ENCODE measurements at places on chromosomes 2 and 18.

DNA sequence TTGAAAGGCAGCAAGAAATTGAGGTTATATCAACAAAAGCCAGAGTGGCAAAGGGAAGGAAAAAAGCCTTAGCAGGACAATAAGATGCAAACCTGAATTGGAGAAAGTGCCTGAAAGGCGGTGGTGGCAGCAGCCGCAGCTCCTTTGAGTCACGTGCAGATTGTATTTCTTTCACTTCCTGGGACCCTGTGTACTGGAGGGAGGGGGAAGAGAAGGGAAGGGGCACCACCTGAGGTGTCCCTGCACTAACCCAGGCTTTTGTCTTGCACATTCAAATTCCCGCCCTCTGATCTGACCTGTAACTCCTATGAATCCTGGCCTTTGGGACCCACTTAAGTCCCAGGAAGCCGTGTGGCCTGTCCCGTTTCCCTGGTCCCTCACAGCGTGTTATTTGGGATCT lies 326.1 kb upstream of the SKOR2 start:
- no peak for DNase-seq

- DNase-seq = peak; percentile 55
These were observed 21.4 kb downstream of the CHMP1B start for GRCh38 chr18:11872479-11873136.

- DNase-seq = no peak
These were observed 68.3 kb upstream of the MAPRE2 start for GRCh38 chr18:34972765-34973414.

DNA sequence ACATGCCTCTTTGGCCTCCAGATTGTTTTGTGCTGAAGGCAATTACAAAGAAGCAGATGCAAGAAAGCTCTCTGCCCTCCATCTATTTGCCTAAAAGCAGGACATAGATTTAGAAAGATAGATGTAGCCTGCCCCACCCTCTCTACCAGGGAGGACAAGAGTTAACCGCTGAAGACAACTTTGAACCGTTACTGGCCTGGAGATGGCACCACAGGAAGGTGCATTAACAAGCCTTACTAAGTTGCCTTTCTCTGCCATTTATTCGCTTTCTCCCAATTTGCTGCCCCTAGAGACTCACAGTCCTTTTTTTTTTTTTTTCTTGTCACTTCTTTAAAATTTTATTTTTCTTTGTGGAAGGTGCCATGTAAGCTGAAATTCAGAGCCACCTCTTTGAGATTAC lies 28.8 kb upstream of the RMDN2 start:
- no peak for DNase-seq

DNA sequence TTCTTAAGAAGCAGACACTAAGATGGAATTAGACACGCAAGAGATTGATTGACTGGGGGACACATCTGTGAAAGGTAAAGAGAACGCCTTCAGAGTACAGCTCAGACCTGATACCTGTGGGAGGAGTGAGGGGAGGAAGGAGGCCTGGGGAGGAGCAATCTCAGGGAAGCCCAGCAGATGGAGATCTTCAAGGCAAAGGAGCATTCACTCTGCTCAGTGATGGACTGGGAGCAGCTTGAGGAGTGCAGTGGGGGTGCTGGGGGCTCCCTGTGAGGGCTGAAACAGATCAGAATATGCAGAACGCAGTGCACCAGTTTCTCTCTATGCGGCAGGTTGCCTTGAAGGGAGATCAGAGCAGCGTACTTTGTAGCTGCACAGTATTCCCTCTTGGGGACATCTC lies 103.7 kb upstream of the ATP8B1 start:
- no peak for DNase-seq

DNA sequence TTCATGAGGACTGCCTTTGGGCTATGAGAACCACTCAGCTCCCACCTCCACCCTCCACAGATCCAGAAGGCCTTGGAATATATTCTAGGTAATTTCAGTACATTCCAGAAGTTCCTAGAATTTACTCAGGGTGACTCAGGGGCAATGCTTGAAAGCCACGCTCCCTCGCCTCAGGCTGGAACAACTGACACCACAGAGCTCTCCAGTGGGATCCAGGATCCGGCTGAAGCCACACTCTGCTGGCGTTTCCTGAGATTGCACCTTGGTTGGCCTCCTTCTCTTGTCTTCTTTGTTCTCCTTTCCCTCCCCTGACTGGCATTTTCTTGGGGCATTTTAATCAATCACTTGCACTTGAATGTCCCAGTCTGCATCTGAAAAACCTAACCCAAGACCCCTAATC lies 92.6 kb upstream of the KCNE4 start:
- DNase-seq = no peak

- DNase-seq = no peak
These were observed 31.3 kb downstream of the NPHP1 start for GRCh38 chr2:110173523-110173922.

GRCh38 chr2:96872591-96873349 lies 2.9 kb upstream of the SEMA4C start:
- DNase-seq = no peak

GRCh38 chr2:26723475-26723874 lies 31.0 kb downstream of the KCNK3 start:
- no peak for DNase-seq

GRCh38 chr2:202643012-202643858 lies 8.5 kb downstream of the FAM117B start:
- no peak for DNase-seq

- DNase-seq = peak; percentile 90
These were observed 72.2 kb downstream of the HDAC4 start for GRCh38 chr2:239328351-239329191.

DNA sequence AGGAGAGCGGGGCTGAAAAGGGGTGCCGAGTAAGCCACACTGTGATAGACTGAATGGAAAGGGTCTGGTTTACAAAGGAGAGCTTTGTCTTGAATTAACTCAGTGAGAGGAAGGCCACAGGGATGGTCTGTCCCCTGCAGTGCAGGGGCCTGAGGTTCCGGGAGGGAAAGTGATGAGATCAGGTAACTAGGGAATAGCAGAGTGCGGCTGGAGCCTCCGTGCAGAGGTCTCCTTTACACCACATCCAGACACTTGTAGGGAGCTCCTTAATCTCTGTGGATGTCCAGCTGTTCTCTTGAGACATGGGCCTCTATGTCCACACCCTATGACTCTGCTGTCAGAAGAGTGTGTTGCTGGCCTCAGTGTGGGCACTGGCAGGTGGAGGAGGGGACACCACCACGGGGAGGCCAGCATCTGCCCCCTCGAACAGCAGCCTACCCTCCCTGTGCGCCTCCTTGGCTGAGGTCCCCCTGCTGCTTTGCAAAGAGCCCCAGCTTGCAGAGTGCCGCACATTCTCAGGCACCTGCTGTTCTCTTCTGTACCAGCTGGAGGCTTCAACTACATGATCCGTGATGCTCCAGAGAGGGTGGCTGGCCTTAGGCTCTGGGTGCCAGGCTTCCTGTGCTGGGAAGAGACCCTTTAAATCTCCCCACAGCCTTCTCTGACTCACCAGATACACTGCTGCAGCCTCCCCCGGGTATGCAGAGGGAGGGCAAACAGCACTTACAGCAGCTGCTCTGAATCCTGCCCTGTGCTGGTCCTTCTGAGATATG lies 25.9 kb downstream of the ENOSF1 start:
- no peak for DNase-seq

GRCh38 chr2:59790186-59791003 lies 763.1 kb downstream of the BCL11A start:
- DNase-seq = no peak

- DNase-seq = no peak
These were observed 4.1 kb downstream of the ITGA6 start for GRCh38 chr2:172431463-172431862.

DNA sequence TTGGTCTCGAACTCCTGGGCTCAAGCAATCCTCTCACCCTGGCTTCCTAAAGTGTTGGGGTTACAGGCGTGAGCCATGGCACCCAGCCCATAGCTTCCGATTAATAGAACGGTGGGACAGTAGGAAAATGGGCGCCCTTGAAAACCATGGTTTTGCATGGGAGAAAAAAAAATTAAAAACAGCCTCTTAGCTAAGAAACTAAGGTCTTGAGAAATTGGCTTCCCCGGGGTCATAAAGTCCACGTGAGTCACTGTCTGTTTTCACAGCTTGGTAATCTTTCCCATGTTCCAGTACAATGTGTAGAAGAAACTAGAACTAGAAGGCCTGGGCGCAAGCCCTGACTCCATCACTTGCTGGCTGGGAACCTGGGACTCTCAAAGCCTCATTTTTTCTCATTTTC lies 20.7 kb downstream of the B3GNT2 start:
- peak; percentile 51 for DNase-seq

DNA sequence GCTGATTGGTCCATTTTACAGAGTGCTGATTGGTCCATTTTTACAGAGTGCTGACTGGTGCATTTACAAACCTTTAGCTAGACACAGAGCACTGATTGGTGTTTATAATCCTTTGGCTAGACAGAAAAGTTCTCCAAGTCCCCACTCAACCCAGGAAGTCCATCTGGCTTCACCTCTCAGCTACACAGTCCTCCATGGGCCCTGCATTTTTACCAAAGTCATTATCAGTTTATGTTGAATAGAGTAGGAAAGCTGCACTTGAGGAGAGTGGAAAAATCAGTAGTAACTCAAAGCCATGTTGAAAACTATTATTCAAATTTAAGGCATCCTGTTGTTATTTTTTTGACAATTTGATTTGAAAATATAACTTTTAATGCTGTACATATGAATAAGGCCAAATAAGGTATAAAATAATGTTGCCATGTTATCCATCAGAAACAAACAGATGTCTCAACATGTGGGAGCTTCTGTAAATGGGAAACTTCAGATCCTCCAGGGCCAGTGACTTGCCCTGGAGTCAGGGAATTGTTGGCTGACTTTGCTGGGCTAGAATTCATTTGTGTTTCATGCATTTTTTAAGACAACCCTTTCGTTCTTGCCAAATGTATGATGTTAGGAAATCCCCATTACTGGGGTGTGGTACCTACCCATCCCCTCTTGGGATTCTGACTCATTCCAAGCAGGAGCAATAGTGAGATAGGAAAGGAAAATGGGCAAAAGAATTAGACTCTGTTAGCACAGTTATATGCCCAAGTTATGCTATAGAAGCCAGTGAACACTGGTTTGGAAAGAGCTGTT lies 37.8 kb upstream of the CCDC195 start:
- DNase-seq = no peak

- DNase-seq = no peak
These were observed 610.0 kb upstream of the RAB6C start for GRCh38 chr2:129369437-129369836.

GRCh38 chr18:62702259-62702658 lies 13.1 kb upstream of the PHLPP1 start:
- no peak for DNase-seq

GRCh38 chr2:241695651-241696050 lies 6.2 kb upstream of the ING5 start:
- DNase-seq = no peak

- no peak for DNase-seq
These were observed 5.4 kb upstream of the ITGB6 start for GRCh38 chr2:160205505-160205904.

DNA sequence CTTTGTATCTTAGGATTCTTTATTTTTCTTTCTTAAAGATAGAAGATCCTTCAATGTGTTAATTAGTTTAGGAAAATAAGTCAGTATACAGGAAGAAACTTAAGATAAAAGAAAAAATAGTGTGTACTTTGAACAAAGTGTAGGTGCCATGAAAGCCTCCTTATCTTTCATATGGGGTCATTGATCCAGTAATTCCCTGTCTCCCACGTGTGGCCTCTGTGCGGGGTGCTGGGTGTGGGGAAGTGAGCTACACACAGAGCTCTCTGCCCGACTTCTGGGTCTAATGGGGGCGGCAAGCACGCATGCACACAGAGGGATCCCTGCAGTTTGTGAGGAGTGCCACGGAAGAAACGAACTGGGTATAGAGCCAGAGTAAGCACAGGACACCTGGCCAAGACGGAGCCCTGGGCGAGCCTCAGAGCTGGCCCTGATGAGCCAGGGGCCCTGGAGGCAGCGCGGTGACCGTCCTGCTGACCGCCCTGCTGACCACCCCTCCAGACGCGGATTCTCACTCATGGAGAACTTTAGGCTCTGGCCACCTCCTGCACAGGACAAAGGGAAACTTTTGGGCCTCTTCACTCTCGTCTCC lies 253.5 kb downstream of the ACKR3 start:
- DNase-seq = no peak

GRCh38 chr2:2664989-2665833 lies 334.1 kb upstream of the MYT1L start:
- no peak for DNase-seq

GRCh38 chr2:44325897-44326296 lies 35.4 kb downstream of the PREPL start:
- no peak for DNase-seq

DNA sequence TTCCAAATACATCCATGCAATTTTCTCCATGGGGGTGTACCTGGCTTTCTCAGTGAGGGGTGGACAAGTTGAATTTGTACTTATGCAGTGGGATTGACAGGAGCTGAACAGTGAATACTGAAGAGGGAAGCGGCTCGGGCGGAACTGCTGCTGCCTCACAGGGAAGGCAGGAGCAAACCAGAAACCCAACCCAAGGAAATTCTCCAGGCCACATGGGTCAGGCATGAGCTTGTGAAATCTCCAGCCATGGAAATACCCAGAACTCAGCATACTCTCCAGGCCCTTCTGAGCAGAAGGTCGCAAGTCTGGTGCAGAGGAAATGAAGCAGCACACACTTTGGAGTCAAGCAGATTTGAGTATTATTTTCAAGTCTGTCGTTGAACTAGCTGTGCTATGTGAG lies 26.5 kb upstream of the INO80C start:
- DNase-seq = no peak

DNA sequence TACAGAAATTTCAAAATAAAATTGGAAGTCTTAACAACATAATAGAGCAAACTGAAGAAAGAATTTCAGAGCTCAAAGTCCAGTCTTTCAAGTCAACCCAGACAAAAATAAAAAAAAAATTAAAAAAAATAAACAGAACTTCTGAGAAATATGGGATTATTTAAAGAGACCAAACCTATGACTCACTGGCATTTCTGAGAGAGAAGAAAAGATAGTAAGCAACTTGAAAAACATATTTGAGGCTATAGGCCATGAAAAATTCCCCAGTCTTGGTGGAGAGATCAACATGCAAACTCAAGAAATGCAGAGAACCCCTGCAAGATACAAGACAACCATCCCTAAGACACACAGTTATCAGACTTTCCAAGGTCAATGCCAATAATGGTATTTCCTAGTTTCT lies 167.4 kb downstream of the RNF144A start:
- no peak for DNase-seq

- DNase-seq = no peak
These were observed 102.2 kb downstream of the PIEZO2 start for GRCh38 chr18:11047156-11047555.

DNA sequence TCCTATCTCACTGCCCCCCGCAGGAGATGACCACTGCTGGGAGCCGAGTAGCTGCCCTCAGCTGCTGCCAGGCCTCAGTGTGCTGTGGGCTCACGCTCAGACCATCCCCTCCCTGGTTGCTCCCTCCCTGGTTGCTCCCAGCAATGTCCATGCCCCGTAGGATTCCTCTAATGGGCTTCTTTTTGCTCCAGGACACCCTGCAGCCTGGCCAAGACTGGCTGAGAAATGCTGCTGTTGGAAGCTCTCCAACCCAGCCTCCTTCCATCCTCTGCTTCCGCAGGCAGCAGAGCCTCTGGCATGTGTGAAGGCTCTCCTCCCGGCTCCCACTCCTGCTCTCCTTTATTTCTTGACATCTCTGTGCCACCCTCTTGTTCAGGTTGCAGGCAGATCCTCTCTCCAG lies 48.6 kb downstream of the SOX11 start:
- DNase-seq = no peak
